Osteocyte (in vitro differentiated cells): ENCODE measurements at places on chromosomes 3 and 15.

GRCh38 chr15:78425643-78426042, 12.4 kb upstream of the IREB2 start:
- no peak for DNase-seq

DNA sequence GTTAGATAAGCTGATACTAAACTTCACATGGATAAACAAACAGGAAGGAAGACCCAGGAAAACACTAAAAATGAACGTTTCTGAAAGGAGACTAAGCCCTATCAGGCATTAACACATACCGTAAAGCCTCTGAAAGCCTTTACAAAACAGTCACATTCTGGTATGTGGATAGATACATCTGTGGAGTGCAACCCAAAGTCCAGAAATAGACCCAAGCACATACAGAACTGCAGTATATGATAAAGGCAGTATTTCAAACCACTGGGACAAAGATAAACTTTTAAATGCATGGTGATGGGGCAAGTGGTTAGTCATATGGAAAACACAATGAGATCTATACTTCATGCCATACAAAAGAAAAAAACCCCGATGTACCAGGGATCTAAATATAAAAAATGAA, 26.0 kb downstream of the DCBLD2 start:
- DNase-seq = no peak

DNA sequence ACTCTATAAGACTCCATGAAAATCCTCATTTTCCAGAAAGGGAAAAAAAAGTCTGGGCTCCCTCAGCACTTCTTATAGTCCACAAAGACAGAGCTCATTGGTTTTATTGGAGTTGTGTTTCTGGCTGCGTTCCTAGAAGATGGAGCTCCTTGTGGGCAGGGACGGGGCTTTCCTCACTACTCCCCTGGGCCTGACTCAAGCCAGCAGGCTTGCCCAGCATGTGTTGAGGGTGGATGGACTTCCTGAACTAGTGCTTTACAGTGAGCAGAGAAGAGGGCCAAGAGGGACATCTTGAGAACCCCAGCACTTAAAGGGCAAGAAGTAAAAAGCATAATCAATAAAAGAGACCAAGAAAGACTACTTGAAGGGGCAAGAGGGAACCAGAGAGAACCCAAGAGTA, 43.2 kb upstream of the EPHB1 start:
- DNase-seq = no peak

DNA sequence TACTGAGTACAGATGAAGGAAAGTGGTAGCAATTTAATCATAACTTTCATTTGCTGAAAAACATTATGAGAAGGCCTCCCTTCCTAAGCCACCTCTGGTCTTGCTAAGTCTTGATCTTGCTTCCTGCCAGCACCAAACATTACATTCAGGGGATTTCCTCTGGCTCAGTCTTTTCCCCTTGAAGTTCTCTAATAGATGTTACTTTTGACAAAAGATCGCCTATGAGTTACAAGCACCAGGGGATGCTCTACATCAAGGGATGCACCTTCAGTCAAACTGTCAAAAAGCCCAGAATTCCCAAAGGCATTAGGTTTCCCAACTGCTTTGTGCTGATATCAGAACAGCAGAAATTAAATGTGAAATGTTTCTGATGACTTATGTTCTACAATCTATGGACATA, 47.3 kb downstream of the AQP9 start:
- DNase-seq = no peak

- no peak for DNase-seq
These were observed 139.8 kb upstream of the TNIK start for GRCh38 chr3:171600030-171600429.

DNA sequence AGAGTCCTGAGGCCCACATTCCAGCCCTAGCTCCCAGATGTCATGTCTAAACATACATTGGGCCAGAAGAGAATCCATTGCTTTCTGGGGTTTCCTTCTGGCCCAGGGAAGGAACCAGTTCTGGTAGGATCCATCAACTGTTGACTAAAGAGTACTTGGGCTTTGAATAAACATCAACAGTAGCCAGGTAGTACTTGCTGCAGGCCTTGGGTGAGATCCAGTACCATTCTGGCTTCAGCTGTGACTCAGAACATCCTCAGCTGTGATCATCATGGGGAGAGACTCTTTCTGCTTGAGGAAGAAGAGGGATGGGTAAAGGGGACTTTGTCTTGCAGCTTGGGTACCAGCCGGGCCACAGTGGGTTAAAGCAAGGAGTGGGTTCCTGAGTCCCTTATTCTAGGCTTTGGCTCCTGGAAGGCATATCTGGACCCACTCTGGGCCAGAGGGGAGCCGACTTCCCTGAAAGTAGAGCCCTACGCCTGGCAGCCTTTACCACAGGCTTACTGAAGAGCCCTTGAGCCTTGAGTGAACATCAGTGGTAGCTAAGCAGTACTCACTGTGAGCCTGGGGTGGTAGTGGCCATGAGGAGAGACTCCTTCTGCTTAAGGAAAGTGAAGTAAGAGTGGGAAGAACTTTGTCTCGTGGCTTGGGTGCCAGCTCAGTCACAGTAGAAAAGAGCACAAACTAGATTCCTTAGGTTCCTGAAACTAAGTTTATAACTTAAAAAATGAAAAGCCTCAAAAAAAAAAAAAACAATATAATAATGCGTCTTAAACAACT, 128.3 kb downstream of the GOLIM4 start:
- no peak for DNase-seq

DNA sequence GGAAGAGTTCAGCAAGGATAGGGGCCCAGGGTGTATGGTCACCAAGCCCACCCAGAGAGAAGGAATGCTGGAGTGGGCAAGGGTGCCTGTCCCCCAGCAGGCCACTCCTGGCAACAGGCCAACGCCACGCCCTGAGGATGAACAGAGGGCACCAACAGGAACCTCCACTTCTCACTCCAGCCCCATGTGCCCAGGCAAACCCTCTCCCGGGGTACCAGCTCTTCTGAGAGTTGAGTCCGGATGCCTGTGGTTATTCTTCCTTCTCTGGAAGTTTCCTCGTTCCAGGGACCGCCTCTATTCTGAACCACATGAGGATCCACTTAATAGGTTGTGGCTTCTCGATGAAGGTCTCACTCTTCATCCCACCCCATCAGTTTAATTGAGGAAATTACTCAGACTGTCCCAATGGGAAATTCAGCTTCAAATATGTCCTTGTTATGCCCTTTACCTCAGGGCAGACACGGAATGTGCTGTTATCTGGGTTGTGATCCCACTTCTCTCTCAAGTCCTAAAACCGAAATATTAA, 114.3 kb downstream of the LIPC start:
- peak; percentile 81 for DNase-seq

DNA sequence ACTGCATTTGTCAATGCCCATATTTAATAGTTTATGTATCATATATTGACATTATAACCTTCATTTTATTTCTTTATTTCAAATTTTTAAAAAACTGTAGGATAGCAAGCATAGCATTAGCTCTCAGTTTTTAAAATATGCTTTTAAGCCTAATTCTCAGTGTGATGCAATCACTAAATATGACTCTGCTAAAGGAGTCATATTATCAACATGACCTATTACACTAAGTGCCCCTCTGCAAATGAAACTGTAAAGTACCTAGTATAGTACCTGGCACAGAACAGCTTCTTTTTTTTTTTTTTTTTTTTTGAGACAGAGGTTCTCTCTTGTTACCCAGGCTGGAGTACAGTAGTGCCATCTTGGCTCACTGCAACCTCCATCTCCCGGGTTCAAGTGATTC, 179.4 kb upstream of the CGNL1 start:
- no peak for DNase-seq

GRCh38 chr3:188482929-188483328, 329.0 kb downstream of the LPP start:
- no peak for DNase-seq

- no peak for DNase-seq
These were observed 189.4 kb upstream of the CD96 start for GRCh38 chr3:111352585-111352984.

GRCh38 chr3:52570076-52570475, 33.7 kb downstream of the UQCC5 start:
- no peak for DNase-seq

DNA sequence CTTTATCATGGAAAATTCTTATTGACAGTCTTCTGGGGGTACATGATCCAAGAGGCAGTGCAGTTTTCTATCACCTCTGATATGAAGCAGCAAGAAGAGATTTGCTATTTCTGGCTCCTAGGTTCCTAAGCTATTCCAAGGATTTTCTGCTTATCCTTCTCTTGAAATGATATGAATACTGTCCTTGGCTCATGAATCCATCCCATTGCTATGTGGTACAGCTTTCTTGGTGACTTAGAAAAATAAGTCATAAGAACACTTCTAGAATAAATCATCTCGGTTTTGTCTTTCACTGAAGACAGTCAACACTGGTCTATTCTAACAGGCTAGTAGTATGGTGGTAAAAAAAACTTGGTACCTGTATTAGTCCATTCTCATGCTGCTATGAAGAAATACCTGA, 333.6 kb upstream of the RASGRP1 start:
- DNase-seq = no peak

DNA sequence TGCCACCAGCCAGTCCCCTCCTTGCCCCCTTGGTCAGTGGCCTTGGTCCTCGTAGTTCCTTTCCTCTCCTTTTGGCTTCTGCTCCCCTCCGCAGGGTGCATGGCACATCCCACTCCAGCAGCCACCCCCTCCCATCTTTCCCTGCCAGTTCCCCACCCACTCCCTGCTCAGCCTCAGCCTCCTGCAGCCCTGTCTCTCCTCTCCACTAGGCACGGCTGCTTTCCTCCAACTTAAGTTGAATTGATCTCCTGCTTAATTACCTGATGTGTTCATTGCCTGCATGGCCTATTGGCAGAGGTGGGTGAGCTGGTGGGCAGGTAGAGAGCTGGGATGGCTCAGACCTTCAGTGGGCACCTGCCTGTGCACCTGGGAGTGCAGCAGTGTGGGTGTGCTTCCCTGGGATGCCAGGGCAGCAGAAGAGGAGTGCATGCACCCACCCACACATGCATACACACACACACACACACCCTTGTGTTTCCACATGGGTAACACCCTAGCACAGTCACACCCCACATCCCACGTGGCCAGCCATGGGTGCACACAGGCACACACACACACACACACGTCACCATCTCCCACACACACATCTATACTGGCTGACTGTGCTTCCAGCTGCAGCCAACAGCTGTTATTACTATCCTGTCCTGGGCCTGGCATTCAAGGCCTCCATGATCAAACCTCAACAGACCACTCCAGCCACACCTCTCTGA, 30.9 kb downstream of the C3orf18 start:
- no peak for DNase-seq

GRCh38 chr3:194245474-194245873, 105.7 kb downstream of the CPN2 start:
- DNase-seq = no peak

DNA sequence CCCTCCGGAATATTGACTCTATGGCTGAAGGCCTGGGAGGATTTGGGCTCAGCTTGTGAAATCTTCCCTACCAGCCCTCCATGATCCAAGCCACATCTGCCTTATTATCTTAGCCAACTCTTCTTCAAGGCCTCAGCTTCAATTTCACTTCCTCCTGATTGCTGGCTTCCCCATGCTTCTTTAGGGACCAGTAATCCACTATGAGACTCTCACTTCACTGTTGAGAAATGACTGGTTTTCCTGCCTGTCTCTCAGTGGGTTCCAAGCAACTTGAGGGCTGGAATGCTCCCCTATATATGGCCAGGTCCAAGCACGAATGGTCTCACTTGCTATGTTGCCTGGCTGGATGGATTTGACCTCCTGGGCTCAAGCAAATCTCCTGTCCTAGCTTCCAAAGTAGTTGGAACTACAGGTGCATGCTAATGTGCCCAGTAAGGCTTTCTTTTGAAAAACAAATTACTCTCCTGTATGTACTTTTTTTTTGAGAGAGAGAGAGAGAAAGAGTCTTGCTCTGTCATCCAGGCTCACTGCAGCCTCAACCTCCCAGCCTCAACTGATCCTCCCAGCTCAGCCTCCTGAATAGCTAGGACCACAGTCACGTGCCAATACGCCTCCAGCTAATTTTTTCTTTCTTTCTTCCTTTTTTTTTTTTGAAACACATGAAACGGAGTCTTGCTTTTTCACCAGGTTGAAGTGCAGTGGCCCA, 7.9 kb upstream of the PIK3CB start:
- no peak for DNase-seq

DNA sequence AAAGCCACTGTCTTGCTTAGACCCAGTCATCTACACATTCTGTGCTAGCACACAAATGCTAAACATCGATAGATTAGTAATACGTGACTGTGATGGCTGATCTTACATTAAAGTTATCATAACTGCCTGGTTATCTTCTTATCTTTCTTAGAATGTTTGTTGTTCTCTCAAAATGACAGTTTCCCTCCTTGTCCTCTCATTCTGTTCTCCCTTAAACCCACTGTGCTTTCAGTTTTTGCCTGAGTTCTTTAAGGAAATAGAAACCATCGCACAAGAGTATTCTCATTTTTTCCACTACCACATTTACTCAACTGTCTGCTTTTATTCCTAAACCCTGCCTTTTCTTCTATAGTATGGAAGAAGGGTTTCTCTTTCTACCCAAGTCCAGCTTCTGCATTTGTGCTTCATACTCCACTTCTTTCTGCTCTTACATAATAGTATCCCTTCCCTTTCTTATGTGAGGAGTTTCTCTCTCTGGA, 17.1 kb downstream of the STX19 start:
- no peak for DNase-seq

GRCh38 chr3:61610316-61610715, 48.9 kb downstream of the PTPRG start:
- DNase-seq = no peak

DNA sequence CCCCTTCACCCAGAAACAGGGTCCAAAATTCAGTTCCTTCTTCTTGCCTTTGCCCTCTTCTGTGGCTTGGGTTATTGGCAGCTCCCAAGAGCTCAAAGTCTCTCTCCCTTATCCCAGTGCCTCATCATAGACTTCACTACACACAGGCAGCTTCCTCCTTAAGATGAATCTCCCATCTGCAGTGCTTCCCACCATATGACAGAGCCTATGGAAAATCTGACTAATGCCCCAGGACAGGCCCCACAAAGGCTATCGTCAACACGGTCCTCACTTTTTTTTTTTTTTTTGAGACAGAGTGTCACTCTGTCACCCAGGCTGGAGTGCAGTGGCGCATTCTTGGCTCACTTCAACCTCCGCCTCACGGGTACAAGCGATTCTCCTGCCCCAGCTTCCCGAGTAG, 194.1 kb downstream of the MEX3B start:
- DNase-seq = no peak

DNA sequence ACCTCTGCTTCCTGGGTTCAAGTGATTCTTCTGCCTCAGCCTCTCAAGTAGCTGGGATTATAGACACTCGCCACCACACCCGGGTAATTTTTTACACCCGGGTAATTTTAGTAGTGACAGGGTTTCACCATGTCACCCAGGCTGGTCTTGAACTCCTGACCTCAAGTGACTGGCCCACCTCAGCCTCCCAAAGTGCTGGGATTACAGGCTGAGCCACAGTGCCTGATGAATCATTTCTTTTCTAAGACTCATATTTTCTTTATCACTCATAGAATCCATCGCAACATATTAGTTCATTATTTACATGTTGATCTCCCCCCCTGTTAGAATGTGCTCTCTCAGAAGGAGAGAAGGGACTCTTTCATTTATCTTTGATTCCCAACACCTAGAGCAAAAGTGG, 109.5 kb upstream of the PTPRG start:
- DNase-seq = no peak

GRCh38 chr3:13011573-13012220, 61.5 kb downstream of the IQSEC1 start:
- DNase-seq = no peak

GRCh38 chr3:17740721-17741141, 1.7 kb downstream of the TBC1D5 start:
- DNase-seq = no peak

- no peak for DNase-seq
These were observed 4.1 kb downstream of the ISLR2 start for GRCh38 chr15:74134387-74135027.
